ENCODE measurements at places on chromosomes 12 and 14.
A peak's percentile ranks its signal among the peaks of the same experiment; 100 is the strongest.

- no peak for DNase-seq
These were observed 23.3 kb upstream of the EEA1 start for GRCh38 chr12:92952394-92952793.

GRCh38 chr12:91138337-91138920, 27.1 kb upstream of the LUM start:
- DNase-seq: peak; percentile 46

- DNase-seq: no peak
These were observed 16.2 kb downstream of the FAM222A start for GRCh38 chr12:109729801-109730200.

DNA sequence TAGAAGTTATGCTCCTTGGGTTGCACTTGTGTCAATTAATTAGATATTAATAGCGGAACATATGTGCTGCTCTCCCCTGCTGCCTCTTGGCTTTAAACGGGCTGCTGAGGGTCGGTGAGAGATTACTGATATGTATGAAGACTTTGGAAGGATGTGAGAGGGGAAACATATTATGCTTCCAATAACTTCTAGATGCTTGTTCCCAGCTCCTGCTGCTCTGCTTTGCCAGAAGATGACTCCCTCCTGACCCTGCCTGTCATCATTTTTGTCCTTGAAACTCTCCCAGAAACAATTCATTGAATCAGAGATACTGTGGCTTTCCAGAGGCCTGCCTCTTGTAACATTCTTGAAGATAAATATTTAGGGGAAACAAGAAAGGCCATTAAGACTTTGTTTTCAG, 300.1 kb upstream of the STXBP6 start:
- no peak for DNase-seq

DNA sequence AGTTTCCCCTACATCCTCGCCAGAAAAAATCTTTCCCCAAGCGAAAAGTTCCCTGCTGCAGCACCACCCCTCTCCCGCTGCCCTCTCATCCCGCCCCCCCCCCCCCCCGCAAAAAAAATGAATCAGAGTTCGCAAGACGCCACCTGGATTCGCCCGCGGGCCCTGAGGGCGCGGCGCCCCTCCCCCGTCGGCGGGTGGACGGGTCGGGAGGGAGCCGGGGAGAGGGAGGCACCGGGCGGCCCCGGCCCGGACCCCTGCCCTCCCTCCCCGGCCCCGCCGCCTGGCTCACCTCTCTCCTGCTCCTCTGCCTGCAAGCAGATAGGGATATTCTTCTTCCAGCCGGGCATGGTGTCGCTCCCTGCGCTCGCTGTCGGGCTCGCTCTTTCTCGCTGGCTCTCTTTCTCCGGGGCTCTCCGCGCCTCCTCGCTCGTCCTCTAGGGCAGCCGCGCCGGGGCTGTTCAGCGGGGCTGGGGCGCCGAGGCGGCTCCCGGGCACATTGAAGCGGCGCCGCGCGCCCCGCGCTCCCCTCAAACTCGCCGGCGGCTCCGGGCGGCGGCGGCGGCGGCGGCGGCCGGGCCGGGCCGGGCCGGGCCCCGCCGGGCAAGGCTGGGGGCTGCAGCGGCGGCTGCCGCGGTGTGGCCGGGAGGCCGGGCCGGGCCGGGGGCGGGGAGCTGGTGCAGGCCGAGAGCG, 200.3 kb upstream of the CAND1 start:
- DNase-seq: peak; percentile 50

GRCh38 chr14:99684410-99684934, 374 bp downstream of the CYP46A1 start:
- DNase-seq: peak; percentile 19

- DNase-seq: peak; percentile 49
These were observed 921 bp downstream of the RAD51B start for GRCh38 chr14:67820428-67820971.

DNA sequence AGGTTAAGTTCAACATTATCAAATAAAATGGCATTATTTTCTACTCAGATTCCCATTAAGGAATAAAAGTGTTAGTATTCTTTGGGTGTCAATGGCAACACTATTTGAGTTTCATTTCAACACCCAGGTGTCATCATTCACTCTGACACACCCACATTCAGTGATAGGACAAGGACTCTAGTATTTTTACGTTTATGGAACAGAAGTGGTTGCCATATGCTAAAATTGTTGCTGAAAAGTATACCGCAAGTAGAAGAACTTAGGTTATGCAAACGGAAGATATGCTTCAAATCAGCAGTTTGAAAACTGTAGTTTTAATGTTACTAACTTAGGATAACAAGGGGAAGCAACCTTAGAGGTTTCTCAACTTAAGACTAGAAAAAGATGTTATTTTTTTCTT, 20.0 kb upstream of the SGPP1 start:
- no peak for DNase-seq

DNA sequence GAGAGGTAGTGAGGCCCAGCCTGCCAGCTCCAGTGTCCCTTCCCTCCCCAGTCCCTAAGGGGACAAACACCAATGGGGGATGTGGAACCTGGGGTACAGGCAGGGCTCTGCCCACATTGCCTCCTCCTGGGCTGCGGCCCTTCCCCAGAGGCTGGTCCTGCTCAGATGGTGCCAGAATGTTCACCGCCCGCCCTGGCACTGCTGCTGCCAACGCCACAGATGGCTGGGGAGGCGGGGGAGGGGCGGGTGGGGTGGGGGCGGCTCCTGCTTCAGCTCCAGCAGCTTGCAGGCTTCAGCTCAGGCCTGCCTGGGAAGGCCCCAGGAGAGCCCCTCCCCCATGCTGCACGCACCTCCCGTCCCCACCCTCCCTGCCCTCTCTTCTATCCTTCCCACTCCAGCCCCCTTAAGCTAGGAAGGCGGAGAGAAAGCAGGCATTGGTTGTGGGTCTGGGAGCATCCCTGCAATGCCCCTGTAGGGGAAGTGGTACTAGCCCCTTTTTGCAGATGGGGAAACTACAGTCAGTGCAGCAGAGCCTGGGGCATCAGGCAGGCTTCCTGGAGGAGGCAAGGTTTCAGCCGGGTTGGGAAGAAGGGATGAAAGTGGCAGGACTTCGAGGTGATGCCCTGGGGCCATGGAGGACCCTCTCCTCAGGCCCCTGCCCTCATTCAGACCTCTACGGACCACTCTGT, 2.0 kb upstream of the BEGAIN start:
- DNase-seq: no peak

- DNase-seq: no peak
These were observed 12.6 kb downstream of the SLC25A29 start for GRCh38 chr14:100293497-100294212.

DNA sequence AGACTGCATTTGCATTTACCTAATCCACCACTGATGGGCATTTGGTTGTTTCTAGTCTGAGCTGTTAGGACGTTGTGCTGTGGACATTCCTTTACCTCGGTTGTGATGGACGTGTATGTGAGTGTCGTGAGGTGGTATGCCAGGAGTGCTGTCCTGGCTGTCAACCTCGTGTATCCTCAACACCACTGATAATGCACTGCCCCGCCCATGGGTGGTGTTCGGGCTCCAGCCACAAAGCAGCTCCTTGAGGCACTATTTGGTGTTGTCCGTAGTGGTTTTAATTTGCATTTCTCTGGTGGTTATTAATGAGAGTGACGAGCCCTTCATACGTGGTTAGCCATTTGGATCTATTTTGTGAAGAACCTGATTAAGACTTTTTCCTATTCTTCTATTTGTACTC, 87.6 kb downstream of the PPP2R5C start:
- no peak for DNase-seq

GRCh38 chr12:66941150-66941549, 262.3 kb upstream of the GRIP1 start:
- DNase-seq: no peak

GRCh38 chr14:95185033-95185766, 27.9 kb upstream of the DICER1 start:
- DNase-seq: peak; percentile 49

DNA sequence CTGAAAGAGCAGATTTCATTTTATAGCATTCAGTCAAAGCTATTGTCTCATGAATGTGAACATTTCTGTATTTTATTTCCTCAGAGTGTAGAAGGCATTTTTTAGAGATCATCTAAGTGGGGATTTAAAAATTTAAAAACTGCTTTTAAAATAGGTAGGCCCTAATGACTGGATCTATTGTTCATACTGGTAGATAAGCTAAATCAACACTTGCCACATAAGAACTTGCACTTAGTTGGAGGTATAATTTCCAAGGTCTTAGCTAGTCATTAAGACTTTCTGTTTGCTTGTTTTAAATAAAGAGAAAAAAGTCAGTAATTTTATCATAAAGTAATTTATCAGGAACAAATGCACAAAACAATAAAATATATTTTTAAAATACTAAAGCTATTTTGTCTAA, 75.2 kb upstream of the LMO3 start:
- no peak for DNase-seq

DNA sequence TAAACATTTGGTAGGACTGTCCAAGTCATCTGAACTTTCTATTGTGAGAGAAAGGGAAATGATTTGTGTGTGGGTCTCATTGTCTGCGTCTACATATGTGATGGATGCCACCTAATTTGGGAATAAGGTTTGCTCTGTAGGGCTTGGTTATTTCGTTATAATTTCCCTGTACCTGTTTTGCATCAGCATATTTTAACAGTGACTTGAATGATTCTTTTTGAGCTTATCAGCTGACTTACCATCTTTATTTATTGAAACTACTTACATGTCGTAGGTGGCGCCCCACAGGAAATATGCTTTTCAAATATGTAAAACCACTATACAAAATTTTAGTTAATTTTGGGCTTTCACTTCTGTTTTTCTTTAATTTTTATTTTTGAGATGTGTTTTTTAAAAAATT, 56.5 kb upstream of the BCAT1 start:
- no peak for DNase-seq

DNA sequence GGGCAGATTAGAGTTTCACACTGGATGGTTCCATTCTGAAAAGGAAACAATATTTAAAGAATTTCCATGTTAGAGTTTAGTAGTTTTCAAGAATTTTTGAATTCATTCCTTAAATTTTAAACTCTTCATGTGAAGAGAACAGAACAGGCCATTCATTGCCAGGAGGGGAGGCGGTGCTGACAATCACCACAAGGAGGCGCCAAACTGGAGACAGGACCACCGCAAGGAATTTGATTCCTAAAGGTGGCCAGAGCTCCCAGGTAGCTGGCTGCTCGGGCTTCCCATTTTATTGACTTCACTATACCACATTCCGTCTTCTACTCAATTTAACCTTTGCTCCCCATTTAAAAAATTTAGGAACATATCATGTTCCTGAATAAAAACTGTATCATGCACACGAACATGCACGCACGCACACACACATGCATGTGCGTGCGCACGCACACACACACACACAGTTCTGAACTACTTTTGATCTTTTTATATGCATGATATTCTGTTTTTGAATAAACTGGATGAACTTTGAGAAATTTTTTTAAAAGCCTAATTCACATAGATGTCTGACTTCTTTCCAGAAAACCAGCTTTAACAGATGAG, 101.2 kb downstream of the NELL2 start:
- DNase-seq: peak; percentile 11

DNA sequence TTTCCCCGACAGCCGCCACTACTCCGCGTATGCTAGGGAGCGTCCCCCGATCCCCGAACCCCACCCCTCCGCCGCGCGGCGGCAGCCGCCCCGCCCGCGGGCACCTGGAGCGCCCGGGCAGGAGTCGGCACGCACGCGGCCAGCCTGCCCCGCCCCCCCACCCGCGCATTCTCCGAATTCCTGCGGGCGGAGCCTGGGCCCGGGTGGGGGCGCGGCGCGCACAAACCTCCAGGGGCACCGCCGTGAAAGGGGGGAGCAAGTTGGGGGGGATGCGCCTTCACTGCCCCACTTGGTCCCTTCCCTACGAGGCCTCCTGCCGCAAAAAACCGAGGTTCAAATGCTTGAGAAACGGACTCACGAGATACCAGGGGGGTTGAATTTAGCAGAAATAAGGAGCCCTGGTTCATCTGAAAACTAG, 1.7 kb downstream of the AJUBA start:
- peak; percentile 79 for DNase-seq

- peak; percentile 59 for DNase-seq
These were observed 31.1 kb downstream of the FRS2 start for GRCh38 chr12:69501154-69501895.

DNA sequence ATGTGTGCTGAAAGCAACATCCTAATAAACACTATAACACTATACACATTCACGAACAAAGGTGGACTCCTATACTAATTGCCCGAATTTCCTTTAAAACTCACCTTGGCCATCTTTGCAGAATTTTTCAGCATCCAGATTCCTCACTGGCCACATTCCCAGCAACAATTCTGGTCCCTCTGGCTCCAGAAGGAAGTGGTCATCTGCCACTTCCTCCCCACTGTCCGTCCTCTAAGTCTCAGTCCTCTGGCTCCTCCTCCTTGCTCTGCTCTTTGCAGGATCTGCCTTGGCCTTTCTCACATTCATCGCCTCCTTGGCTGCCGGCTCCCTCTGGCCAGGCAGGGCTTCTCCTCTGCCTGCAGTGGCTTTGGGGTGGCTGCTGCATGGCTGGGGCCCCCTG, 426.0 kb downstream of the FUT8 start:
- no peak for DNase-seq

DNA sequence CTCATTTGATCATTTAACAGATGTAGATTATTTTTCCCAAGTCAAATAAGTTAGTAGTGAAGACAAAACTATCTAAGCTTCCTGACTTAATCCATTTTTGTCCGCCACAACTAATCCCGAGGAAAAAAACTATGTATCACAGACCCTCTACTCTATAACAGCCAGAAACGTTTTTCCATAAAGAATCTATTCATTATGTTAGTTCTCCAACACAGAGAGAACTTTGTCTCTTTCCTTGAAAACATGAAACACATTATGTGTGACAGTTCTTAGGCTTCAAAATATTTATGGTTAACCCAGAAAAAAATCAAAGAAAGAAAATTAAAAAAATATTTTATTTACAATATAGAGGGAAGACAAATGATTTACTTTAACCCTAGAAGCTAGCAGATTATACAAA, 100.1 kb downstream of the PLEKHG7 start:
- no peak for DNase-seq

DNA sequence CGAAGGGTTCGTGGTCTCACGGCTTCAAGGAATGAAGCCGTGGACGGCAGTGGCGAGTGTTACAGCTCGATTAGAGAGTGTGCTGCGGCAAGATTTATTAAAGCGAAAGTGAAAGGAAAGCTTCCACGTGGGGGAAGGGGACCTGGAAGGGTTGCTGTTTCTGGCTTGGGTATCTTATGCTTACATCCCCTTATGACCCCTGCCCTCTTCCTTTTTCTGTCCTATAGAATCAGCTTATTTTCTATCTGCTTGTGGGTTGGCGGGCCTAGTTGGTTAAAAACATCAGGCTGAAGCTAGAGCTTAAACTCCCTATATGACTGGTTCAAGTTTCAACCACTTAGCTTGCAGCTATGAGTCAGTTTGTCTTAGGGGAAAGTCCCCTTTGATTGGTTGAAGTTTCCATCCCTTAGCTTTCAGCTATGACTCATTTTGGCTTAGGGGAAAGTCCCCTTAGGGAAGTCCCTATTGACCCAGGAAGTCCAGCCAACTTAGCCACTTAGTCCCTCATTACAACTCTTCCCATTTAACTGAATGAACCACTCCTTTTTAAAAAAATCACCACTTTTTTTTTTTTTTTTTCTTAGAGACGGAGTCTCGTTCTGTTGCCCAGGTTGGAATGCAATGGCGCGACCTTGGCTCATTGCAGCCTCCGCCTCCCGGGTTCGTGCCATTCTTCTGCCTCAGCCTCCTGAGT, 1494.7 kb upstream of the TMEM132C start:
- peak; percentile 15 for DNase-seq

All from fibroblast of skin of right biceps (primary cell).